Posterior vena cava (tissue), 2 donors: ENCODE measurements at places on chromosomes 7 and 10. TPM values are rescaled to one million over a fixed set of nuclear protein-coding genes. Genes with fewer than 3 reads are reported as not detected.

Gene C7orf57
- total RNA-seq, result not detected

Gene FANK1
- total RNA-seq, result 1.5 TPM

Gene ZNF853
- total RNA-seq, result 8.1 TPM

Gene ZNF804B
- total RNA-seq, result not detected

Gene COL17A1
- total RNA-seq, result 0.88 TPM

Gene TEX36
- not detected for total RNA-seq

Gene CNPY1
- not detected for total RNA-seq

Gene MGAM2
- total RNA-seq, result 0.24 TPM

DNA sequence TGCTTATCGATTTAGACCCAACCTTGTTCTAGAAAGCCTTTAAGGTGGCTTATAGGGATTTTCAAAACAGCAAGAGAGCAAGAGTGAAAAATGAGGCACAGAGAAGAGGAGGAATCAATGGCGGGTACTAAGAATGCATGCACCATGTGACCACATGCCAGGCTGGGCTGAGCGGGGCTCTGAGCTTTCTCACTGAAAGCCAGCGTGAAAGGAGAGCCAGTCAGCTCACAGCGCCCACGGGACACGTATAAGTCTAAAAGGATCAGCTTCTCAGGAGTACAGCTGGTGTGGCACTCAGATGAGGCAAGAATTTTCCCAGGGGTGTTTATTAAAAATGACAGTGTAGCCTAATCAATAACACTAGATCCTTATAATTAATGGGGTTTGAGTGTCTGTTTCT is 114.3 kb downstream of the SLIT1 start:
- no peak for DNase-seq

DNA sequence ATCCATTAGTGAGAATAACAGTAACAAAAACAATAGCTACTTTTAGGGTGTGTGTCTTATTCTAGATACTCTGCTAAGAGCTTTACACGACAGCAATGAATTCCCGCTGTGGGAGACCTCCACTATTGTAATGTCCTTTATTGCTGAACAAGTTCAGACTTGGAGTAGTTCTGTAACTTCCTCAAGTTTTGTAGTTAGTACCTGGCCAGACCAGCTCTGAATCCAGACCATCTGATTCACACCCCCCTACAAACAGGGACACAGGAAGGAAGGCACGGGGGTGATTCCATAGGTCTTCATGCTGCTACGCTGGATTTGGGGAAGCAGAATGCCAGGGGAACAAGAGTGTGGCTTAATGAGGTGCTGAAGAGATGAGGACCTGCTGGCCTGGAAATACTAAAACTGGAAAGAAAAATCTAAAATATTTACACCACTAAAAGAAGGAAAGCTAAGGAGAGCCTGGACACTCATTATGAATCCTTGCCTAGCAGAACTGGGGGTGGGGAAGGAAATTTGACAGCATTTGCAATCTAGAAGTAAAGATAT is 194.6 kb upstream of the TMEM72 start:
- DNase-seq, result no peak

DNA sequence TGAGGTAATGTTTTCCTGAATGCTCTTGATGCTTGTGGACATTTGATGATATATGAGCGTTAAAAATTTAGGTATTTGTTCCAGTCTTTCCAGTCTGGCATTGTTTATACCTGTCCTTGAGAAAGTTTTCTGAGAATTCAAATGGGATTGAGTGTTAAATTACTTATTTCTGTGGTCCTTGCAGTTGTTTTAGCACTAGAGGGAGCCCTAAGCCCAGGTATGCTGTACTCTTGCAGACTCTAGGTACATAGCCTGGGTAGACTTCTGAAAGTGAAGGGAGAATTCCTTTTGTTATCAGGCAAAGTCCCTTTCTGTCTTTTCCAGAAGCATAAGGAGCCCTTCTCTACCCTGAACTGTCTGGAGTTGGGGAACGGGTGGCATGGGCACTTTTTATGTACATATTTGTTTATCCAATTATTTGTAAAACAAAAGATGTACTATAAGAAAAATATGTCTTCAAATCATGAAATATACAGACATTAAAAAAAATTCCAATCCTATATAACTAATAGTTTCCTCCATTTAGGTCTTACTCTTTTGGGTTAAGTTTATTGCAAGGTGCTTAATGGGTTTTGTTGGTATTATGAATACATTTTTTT is 262.1 kb downstream of the ATRNL1 start:
- DNase-seq, result no peak

- no peak for DNase-seq
These were observed 200.1 kb downstream of the ACTR3B start for GRCh38 chr7:152959610-152960009.

DNA sequence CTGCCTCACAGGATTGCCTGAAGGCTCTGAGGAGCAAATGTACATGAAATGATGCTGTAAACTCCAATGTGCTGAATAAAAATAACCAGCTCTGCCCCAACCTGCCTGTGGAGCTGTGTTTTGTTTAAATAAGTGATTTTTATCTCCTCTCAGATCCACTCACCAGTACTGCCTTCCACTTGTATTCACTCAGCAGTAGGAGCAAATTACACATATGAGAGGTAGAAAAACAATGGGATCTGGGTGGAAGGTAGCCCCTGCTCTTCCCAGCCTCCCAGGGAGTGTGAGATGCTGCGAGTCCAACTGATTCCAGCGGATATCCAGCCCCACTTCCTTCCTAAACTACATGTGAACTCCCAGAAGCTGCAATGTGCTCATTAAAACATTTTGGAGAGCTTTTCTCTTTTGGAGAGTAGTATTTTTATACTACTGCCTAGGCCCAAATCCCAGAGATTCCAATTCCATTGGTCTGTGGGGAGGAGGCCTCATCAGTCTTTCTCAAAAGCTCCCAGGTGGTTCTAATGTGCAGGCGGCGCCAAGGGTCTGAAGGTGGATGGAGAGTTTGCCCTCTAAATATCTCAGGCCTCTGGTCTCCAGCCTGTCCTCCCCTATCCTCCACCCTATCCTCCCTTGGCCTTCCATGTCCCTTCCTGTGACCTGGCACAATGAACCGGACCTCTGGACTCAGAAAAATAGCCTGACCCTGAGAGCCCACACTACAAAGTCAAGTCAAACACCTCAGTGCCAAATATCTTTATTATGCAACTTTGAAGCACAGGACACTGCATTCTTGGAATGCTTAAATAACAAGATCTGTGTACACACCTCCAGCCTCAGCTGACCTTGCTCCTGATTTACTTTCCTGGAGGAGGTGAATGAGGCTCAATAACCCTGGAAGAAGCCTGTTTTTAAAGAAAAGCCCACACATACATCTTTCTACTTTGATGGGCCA is 46.2 kb downstream of the CPVL start:
- no peak for DNase-seq

GRCh38 chr7:80725181-80725611 is 86.8 kb downstream of the CD36 start:
- no peak for DNase-seq

DNA sequence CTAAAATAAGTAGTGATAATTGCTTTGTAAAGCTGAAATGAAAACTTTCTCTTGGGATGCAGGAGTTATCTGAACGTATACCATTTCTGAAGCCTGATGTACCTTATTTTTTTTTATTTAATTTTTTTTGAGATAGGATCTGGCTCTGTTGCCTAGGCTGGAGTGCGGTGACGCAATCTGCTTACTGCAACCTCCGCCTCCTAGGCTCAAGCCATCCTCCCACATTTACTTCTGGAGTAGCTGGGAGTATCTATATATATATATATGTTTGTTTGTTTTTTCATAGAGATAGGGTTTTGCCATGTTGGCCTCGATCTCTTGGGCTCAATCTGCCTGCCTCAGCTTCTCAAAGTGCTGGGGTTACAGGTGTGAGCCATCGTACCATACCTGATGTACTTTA is 2.4 kb downstream of the PMPCB start:
- DNase-seq, result no peak

- DNase-seq, result no peak
These were observed 680 bp upstream of the ADO start for GRCh38 chr10:62803724-62804355.

DNA sequence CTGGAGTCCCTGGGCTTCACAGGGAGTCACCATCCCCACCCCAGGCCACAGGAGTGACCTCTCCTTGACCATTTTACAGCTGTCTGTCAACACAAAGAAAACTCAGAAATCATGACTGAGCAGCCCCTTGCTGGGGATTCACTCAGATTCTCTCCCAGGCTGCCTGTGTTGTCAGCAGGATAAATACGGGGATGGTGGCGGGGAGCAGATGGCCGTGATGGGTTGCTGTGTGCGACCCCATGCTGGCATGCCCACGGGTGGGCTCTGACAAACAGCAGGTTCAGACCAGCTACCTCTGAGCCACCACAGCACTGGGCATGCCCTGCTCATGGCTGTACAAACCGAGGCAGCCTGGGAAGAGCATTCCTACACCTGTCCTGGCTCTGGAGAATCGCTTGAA is 136.1 kb downstream of the SLIT1 start:
- DNase-seq, result peak; percentile 61

DNA sequence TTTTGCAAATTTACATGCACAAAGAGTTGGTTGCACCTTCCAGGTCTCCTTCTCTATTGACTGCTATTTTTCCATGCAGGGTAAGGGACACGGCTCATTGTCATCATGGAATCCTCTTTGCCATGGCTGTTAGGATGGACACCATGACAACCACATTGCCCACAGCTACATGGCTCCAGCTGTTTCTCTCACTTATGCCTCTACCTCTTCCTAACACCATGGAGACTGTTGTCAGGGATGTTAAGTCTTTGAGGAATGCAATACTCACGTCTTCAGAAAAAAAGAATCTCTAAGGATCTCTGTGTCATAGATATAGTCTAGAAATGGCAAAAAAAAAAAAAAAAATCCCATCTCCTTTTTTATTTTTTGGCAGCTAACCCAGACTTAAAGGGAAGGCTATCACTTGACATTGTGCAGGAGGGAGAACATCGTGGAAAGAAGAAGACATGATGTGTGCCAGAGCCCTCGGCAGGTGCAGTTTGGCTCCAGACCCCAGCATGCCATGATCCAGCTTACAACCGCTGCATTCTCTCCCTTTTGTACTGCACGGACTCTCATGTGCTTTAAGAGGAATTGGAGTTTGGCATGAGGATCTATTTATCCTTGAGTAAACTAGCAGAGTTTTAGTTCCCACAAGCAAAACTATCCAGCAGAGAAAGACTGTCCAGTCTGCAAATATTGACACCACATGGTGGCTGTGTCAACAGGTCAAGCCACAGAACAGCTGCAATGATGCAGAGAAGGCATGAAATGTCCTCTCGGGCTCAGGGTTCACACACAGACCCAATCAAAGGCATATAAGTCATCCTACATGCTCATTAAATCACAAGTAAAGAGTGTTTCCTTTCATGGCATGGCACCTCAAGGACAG is 70.8 kb downstream of the FRMD4A start:
- no peak for DNase-seq

- DNase-seq, result no peak
These were observed 111.6 kb downstream of the MAGI2 start for GRCh38 chr7:79341902-79342301.

DNA sequence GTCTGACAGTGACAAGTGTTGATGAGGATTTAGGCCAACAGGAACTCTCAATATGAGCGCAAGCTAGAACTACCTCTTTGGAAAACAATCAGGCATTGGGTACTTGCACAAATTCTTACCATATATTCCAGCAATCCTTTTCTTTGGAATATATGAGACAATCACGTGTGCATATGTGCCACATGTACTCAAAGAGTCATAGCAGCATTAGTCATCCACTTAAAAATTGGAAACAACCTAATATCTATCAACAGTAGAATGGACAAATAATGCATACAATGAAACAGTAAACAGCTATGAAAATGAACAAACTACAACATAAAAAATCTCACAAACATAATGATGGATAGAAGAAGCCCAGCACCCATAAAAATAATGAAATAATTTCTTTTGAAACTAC is 179.7 kb downstream of the GLI3 start:
- no peak for DNase-seq

DNA sequence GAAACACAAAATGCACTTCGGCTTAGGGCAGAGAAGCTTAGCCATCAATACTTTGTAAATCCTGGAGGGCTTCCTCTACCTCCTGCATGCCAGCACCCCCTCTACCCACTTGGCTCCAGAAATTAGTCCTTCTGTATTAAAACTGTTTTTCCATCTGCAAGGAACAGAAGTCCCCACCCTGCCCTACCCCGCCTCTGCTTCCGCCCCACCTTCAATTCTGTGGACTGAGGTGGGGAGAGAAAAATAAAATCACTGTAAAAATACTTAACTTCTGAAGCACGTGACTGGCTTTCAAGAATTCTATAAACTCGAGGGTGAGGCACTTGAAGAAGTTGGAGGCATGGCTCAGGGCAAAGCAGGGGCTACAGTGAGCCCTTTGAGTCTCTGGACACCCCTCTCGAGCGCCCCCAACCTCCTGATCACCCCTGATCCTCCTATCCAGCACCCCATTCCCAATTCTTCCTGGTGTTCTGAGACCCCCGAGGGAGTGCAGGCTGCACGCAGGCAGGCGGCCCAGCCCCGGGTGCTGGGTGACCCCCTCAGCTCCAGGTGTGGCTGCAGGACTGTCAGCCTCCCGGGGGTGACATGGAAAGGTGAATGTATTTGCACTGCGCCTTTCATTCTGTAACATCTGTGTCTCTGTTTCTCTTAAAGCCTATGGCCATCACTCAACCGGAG is 7.3 kb upstream of the KIAA1217 start:
- DNase-seq, result no peak

GRCh38 chr10:79127151-79127961 is 58.6 kb downstream of the ZMIZ1 start:
- DNase-seq, result peak; percentile 94

DNA sequence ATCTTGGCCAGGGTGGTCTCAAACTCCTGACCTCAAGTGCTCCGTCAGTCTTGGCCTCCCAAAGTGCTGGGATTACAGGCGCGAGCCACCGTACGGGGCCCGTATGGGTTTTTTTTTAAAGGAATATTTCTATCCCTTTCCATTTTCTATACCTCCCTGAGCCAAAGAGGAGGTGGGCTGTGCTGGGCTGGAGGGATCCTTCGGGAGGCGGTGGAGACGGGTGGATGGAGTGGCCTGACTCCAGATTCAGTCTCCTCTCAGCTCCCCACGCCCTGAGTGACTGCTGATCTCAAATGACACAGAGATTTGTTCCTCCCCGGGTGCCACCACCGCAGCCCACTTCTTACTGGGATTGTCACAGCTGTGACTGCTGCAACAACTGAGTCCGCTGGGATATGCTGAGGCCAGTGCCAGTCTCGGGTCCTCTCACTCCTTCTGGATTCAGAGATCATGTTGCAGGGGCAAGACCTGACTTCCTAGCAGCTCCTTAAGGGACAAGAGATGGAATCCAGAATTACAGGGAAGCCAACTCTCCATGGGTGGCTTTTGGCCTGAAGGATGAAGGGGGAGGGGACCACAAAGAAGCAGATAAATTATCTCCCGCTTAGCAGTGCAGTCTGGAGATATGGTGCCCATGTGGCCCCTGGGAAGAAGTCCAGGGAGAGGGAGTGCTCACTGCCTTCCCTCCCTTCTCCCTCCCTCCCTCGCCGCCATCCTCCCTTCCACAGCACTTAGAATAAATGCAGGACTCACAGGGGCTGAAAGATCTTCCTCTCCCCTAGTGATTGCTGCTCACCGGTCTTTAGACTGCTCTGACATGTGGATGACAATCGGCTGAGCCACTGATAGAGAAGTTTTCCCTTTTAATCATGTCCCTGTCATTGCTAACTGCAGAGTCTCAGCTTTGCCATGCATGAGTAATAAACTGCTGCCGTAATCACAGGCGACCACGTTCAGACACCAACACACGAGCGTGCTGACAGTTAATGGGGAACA is 14.3 kb downstream of the GALNT17 start:
- DNase-seq, result no peak
